ENCODE measurements at places on chromosomes 3 and 15.

GRCh38 chr3:143443851-143444331 is 324.3 kb downstream of the CHST2 start:
- peak; percentile 51 for DNase-seq

DNA sequence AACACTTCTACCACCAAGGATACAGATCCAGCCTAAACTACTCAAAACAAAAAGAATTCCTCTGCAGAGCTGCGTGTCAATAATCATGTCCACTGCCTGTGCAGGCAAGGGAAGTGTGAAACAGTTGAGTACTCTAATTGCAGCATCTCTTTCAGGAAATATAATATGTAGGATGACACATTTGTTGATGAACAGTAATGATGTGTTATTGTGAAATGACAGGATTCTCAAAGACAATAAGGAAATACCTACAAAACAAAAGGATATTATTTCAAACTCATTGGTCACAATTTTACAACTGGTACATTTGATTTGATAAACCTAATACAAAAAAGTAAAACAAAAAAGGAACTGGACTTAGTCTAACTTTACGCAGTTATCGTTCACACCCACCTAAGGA is 4.4 kb downstream of the SPG11 start:
- no peak for DNase-seq

DNA sequence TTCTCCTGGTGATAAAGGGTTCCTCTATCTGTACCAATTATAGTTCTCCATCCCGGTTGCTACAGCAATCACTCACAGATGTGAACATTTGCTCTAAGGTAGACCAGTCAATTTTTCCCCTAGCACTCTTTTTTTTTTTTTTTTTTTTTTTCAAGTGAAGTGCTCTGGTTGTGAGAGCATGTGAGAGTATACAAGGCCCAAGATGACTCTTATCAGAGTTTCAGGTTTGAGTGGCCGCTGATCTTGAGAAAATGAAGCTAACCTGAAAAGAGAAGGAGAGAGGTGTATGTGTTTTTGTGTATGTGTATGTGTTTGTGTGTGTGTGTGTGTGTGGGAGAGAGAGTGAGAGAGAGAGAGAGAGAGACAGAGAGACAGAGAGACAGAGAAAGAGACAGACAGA is 44.4 kb upstream of the OTOL1 start:
- no peak for DNase-seq

DNA sequence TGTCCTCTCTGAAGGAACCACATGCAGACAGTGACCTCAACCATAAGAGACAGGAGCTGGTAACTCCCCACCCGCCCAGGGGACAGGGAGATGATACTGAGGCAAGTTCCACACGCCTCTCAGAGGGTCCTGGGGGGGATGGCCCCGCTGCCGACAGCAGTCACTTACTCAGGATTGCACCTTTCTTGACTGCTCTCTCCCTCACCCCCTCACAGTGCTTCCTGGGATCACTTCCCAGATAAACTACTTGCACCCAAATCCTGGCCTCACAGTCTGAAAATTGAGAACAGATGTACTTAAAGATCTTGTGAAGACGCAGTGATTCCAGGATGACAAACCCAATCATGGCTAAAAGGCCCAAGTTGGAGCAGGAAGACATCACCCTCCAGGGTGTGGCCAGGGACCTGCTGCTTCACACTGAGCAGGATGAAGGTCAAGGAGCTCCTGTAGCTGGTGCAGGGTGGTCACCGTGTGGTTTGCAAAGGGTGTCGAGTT is 207.6 kb downstream of the ADAMTS17 start:
- DNase-seq = no peak

DNA sequence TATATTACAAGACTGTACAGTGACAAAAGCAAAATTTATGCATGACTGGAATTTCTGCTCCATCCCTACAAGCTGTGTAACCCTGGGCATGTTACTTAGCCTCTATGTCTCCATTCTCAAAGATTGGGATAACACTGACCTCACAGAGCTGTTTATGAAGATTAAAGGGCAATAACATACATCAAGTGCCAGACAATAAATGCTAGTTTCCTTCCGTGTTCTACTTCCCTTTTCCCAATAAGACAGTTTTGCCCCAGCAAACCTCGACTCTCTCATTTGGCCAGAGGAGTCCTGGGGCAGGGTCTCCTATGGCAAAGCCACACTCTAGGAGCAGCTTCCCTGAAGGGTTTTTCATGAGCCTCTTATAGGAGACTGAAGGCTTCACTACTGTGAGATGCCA is 7.5 kb downstream of the HEXA start:
- DNase-seq = no peak
